Fibroblast of the aortic adventitia (primary cell): ENCODE measurements at places on chromosomes 2 and 18. TPM values are rescaled to one million over a fixed set of nuclear protein-coding genes. Genes with fewer than 3 reads are reported as not detected.

The SERPINB4 gene
- not detected in 2 replicates for total RNA-seq

The HTR2B gene
- total RNA-seq: 17.4 and 33.0 TPM in 2 replicates

The STRN gene
- 26.2 and 26.5 TPM in 2 replicates for total RNA-seq

The GREB1L gene
- total RNA-seq: 1.9 and 3.7 TPM in 2 replicates

The CREG2 gene
- total RNA-seq: 0.25 and 1.5 TPM in 2 replicates

The PCGF1 gene
- 27.5 and 28.9 TPM in 2 replicates for total RNA-seq

The NDUFS1 gene
- total RNA-seq: 121 and 148 TPM in 2 replicates

The CCBE1 gene
- 16.2 and 35.3 TPM in 2 replicates for total RNA-seq

The POMC gene
- total RNA-seq: 0.63 and 7.5 TPM in 2 replicates

The NMUR1 gene
- total RNA-seq: not detected in 2 replicates

The ILKAP gene
- total RNA-seq: 18.6 and 19.0 TPM in 2 replicates

The FER1L5 gene
- total RNA-seq: 0.18 and 0.98 TPM in 2 replicates

The IL36B gene
- total RNA-seq: not detected in 2 replicates

The POTEC gene
- total RNA-seq: under 0.01 TPM in 1 of 2 replicates, not detected in the other

The IL1RN gene
- total RNA-seq: 1.1 TPM in 1 of 2 replicates, not detected in the other

The SLC35F6 gene
- 16.7 and 80.8 TPM in 2 replicates for total RNA-seq
